Stimulated activated CD4-positive, alpha-beta T cell treated with anti-CD3 and anti-CD28 coated beads, Interleukin-15, amount 100 ng/mL, for 24 hours (primary cell): ENCODE measurements at places on chromosomes 13 and 19.

GRCh38 chr19:15091918-15092753 is 10.1 kb downstream of the OR1I1 start:
- DNase-seq: peak; percentile 47

GRCh38 chr19:16041299-16041990 is 34.9 kb upstream of the TPM4 start:
- peak; percentile 84 for DNase-seq

DNA sequence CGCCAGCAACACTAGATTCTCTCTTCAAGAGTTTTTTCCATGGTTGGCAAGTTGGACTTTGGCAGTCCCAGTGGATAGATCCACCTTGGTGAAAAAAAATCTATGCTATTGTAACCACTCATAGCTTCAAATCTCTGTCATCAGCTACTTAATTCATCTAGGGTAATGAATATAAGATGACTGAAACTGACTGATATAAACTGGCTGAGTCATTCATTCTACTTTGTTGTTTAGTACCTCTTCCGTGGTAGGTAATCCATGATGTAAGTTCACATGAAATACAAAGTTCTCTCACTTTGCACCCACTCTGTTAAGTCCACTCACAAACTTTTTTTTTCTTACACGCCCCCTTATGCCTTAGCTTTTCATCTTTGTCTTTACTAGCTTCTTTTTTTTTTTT is 1381.5 kb downstream of the SLITRK5 start:
- no peak for DNase-seq

- DNase-seq: peak; percentile 8
These were observed 5.0 kb upstream of the MTMR6 start for GRCh38 chr13:25292301-25292700.

GRCh38 chr19:5494773-5495172 is 39.6 kb downstream of the ZNRF4 start:
- DNase-seq: no peak
